Vagina (tissue), 2 donors: ENCODE measurements at places on chromosomes 13 and 19.

- DNase-seq: no peak
Measured at GRCh38 chr13:108903613-108904012, 274.2 kb downstream of the MYO16 start.

DNA sequence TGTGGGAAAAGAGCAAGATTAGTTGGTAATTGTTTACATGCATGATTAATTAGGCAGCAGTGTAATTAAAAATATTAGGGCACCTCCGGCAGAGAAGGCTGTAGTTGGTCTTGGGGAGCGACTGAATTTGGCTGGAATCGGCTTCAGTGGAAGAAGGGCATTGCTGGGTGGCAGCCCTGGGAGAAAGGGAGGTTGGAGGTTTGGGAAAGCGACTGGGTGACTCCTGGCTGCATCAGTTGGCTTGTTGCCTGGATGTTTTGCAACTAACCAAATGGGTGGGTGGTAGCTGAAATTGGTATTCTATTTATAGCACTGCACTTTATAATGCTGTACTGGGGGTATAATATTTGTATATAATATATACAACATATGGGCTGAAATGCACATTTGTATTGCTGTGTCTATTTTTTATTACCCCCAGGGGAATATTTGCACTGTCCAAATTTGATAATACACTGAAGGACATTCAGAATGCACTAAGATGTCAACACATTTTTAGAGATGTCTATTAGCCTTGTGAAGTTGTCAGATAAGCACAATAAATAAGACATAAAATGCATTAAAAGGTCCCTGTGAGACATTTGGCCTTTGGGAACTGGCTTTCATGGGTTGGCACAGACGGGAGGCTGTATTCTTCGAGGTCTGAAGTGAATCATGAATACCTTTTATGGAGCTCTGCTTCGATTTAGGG is 1.7 kb downstream of the B3GLCT start:
- no peak for DNase-seq

DNA sequence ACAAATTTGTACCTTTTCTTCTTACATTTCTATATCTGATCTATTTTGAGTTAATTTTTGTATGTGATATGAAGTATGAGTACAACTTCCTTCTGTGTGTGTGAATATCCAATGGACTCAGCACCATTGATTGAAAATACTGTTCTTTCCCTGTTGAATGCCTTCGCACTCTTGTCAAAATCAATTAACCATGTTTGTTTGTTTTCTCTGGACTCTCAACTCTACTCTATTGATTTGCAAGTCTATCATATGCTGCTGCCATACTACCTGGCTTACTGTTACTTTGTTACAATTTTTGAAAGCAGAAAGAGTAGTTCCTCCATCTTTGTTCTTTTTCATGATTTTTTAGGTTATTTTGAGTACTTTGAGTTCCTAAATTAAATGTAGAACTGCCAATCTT is 1437.4 kb upstream of the SPRY2 start:
- DNase-seq: no peak

GRCh38 chr19:38229585-38230073 is 5.6 kb upstream of the DPF1 start:
- no peak for DNase-seq

DNA sequence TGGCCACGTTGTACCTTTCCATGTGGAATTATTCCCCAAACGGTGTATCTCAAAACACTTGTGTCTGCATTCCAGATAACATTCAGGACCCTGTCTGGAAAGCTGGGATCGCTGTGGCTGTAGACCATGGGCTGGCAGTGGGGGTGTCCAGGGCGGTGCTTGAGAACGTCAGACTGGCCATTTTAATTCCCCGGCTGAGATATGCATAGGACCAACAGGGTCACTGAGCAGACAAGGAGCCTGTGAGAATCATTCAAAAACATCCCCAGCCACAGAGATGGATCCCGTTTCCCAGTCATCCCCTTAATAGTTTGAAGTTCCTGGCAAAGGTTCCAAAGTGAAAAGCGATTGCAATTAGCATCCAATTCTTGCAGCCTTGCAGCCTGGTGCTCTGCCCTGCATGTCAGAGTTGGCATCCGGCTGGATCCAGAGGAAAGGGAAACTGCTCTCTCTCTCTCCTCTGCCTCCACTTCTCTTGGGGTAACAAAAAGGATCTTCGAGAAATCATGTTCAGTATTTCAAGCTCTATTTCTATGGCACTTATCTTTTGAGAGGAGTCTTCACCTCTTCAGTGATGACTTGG is 41.6 kb downstream of the IFT88 start:
- no peak for DNase-seq

DNA sequence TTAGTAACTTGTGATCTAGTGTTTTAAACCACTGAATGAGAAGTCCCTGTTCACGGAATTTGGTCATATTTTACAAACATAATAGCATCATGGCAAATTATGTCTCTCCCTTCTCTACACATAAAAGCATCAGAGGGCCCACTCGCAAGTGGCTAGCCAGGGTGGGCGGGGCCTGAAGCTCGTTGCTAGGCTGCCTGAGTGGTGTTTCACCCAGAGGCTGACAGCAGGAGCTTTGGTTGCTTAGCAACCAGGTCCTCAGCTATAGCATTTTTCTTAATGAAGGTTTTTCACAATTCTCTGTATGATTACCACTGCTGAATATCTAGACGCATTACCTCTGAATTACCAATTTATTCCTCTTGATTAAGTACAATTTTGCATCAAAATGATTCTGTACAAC is 126.5 kb downstream of the NALCN start:
- no peak for DNase-seq
